Ascending aorta (tissue), 2 donors: ENCODE measurements at places on chromosomes 1 and 21. TPM values are rescaled to one million over a fixed set of nuclear protein-coding genes. Genes with fewer than 3 reads are reported as not detected.

Gene SOX13
- total RNA-seq: 70.1 TPM

Gene TIE1
- 120 TPM for total RNA-seq

Gene TSPEAR
- not detected for total RNA-seq

Gene RPE65
- total RNA-seq: not detected

Gene ZNF672
- total RNA-seq: 30.9 TPM

Gene OR14K1
- total RNA-seq: not detected

Gene CASZ1
- 25.8 TPM for total RNA-seq

Gene CA14
- total RNA-seq: not detected
